M059J (cell line): ENCODE measurements at places on chromosomes 12 and 14.

DNA sequence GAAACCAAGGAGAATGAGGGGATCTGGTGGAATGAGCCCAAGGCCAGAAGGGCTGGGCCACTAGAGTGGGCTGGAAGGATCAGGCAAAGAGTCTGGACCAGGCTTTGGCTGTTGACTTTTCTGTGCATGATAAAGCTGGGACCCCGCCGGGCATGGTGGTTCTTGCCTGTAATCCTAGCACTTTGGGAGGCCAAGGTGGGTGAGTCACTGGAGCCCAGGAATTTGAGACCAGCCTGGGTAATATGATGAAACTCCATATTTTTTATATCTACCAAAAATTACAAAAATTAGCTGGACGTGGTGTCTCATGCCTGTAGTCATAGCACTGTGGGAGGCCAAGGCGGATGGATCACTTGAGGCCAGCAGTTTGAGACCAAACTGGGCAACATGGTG lies 393 bp upstream of the KLHL33 start:
- DNase-seq: peak; percentile 36

GRCh38 chr14:64704143-64704742 lies at the start of gene PLEKHG3:
Gene PLEKHG3, plus strand, starts transcription at chr14:64704424. Its CDS starts 23,208 bp downstream, at chr14:64727632.
- DNase-seq: peak; percentile 68

GRCh38 chr12:92034858-92035401 lies 110.7 kb downstream of the BTG1 start:
- DNase-seq: peak; percentile 80

DNA sequence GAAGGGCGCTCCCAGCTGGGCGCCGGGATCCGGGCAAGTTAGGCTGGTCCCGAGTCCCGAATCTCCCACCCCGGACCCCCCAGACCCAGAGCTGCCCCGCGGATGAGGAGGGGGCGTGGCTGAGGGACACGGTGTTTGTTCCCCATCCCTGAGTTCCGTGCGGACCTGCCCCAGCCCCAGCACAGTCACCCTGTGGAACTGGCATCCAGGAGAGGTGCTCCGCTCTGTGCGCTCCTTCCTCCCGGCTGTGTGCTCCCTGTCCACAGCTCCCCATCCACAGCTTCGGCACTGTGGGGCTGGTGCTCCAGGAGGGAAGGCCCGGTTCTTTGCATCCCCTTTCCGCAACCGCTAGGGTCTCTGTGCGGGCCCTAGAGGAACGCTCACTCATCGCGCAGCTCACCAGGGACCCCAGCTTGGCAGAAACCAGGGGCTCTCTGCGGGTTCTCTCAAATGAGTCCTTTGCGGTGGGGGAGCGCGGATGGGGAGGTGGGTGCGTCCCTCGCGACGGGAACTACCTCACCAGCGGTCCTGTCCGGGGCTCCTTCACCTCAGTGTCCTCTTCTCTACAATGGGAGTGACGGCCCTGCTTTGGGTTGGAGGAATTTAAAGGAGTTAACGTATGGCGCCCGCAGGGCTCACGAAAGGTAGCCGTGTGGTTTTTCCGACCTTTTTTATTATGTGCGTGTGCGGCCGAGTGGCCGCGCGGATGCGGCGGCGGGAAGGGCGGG lies 845 bp downstream of the TMEM132C start:
- DNase-seq: no peak

- no peak for DNase-seq
Measured at GRCh38 chr12:57148469-57149244, 1.2 kb upstream of the LRP1-AS start.

GRCh38 chr12:67925077-67925476 lies 64.2 kb upstream of the IFNG-AS1 start:
- peak; percentile 62 for DNase-seq

DNA sequence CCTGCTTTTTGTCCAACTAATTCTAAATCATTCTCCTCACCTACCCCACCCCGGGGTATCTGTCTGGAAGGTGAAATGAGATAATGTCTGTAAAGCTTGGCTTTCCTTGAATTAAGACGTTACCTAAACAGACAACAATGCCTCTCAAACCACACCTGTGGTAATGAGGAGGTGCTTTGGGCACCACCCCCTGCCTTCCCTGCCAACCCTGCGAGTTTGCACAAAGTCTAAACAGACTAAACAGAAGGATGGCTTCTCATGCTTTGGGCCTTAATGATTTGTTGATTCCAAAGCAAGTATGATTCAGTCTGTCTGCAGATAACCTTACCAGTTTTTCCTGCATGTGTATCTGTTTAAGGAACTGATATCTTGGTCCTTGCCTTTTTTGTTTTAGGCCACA lies 82.4 kb downstream of the ZFC3H1 start:
- DNase-seq: peak; percentile 34

GRCh38 chr12:54954228-54954627 lies 30.3 kb downstream of the TESPA1 start:
- DNase-seq: no peak

DNA sequence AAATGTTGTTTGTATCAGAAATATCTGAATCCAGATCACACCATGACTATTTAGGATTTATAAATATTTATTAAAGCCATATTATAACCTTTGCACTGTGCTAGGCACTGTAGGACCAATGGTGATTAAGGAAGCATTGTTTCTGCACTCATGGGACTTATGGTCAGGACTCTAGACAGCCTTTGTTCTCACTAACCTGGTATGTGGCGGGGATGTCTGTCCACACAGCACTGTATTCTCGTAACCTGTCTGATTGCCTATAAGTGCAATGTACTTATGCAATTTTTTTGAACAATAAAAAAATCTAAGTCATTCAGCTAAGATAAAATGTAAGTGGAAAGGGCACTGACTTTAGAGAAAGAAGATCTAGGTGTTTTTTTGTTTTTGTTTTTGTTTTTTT lies 6.7 kb upstream of the SSPN start:
- no peak for DNase-seq

- peak; percentile 74 for DNase-seq
Measured at GRCh38 chr12:51976376-51977160, 25.1 kb downstream of the ACVR1B start.

- peak; percentile 95 for DNase-seq
Measured at GRCh38 chr12:20492251-20492760, 124.0 kb downstream of the PDE3A start.

DNA sequence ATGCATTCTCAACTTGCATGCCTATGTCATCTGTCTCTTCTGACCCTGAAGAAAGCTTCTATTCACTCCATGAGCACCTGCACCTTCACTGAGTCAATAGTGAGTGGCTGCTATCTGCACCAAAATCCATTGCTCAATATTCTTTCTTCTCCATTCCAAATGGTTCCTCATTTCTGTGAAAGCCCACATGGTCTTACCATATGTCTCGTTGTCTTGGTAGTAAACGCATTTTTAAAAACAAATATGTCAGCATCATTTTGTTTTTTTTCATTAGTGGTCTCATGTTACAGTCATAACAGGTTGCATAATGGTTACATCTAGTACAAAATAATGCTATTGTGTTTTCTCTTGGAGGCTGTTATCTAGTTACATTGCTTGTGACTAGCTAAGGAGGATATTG lies 106.9 kb upstream of the CPM start:
- DNase-seq: no peak

GRCh38 chr12:28603239-28603638 lies 413.0 kb downstream of the CCDC91 start:
- DNase-seq: no peak

GRCh38 chr14:65483647-65484046 lies 71.1 kb downstream of the FUT8 start:
- peak; percentile 47 for DNase-seq

DNA sequence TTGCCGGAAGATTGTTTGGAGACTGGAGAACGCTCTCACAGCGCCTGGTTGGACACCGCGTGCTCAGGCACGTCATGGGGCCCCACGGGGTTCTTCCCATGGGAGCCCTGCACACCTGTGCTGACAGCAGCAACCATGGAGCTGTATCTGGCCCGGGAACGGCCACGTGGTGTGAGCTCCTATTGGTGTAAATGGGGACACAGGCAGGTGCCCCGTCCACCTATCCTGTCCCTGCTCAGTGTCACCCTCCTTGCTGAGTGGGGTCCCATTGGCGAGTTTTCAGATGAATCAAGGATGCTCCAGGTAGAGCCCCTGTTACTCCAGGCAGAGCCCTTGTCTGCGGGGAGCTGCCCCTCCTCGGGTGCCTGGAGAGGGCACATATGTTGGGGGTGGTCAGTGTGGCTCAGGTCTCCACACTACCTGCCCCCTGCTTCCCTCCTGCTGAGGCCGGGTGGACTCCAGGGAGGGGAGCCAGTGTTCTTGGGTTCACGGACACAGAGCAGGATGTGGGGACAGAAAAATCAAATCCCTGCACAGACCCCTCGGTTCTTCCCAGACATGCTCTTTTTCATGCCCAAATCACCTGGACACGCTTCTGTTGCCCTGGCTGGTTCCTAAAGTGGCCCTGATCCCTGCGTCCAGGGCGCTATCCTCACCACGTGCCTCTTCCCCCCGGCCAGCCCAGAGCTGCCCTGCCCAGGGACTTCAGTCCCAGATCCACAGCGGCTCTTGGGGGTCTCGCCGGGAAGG lies 250.1 kb downstream of the ADGRD1 start:
- no peak for DNase-seq

DNA sequence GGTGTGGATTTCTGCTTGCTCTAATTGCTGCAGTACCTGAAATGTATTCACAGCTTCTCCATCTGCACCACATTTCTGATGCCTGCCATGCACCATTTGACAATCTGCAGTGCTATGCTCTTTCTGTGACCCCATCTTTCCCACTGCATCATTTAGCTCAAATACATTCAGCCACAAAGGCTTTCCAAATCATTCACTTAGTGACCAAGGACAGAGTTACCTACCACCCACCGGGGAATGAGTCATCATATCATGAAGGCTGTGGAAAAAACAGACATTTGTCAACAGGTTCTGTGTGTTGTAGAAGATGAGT lies 465.5 kb upstream of the ATP2B1 start:
- DNase-seq: peak; percentile 57

GRCh38 chr12:1410794-1411193 lies 183.6 kb downstream of the FBXL14 start:
- no peak for DNase-seq

DNA sequence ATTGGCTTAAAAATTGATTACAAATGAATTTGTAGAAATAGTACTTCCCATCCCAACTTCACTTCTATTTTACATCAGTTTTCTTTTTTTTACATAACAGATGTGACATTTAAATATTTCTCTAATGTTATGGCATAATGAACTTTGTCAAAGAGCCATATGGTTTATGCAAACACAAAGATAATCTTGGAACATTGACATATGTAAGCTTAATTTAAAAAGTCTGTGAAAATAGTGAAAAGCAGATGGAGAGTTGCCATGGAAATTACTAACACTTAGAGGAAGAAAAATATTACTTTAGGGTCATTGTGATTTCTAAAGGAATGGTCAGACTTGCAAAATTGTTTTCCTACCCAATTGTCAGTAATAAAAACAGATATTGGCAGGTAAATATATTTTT lies 232.4 kb downstream of the AEBP2 start:
- no peak for DNase-seq

GRCh38 chr14:61802010-61802568 lies 39.9 kb downstream of the SNAPC1 start:
- no peak for DNase-seq

DNA sequence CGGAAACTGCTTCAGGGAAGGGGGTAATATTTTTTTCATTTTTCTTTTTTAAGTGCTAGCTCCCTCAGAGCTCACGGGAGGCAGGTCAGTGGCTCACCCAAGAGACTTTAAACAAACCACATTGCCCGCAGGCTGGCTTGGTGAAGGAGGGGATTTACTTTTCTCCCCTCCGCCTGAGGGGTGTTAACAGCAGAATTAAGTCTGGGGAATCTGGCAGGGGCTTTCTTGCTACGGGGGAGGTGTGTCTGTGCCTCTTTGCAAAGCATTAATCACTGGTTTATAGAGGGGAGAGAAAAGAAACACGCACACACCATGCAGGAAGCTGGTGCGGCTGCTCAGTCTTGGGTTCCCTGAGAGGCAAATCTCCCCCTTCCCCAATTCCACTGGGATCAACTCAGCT lies 26.2 kb upstream of the TBX3 start:
- DNase-seq: peak; percentile 83

DNA sequence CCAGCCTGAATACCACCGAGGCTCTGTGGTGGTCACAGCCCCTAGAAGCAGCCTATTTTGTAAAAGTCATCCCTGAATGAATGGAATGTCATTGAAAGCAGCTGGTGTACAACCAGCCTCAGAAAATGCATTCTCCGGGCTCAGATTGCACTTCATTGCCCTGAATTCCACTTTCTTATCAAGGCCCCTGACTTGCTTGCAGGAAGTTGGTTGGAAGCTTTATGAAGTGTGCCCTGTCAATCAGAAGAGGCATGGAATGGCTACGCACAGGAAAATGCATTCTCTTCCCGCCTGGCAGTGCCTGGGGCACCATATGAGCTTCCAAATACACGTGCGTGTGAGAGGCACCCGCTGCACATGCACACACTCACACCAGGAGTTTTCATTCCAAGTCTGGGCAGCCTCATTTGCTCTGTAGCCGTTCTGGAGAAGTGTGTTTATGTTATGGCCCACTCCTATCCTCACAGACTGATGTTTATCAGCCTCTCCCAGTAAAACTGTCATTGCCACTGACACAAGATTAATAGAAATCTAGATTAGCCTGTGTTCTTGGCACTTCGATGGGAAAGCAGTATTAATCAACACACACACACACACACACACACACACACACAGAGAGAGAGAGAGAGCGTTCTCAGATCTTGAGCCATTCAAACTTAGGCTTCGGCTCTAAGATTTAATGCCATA lies 63.9 kb downstream of the NUAK1 start:
- DNase-seq: peak; percentile 90

DNA sequence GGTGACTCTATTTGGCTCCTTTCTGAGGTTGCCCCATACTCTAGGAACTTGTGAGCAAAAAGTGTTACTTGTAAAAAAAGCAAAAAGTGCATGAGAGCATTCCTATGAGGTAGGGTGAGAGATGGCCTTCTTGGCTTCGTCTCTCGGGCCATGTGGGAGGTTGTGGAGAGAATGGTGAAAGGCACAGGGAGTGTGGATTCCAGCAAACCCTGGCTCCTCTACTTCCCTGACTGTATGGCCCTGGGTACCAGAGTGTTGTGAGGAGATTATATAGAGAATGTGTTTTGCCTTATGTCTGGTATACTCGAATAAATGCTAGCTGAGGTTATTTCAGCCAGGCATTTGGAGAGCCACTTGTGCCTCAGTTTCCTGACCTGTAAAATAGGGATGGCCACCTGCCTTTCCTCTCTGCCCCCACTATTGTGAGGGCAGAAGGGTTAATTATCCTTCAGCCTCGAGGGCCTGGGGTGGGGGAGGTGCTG lies 11.0 kb downstream of the PLEKHG3 start:
- DNase-seq: no peak

- DNase-seq: peak; percentile 85
Measured at GRCh38 chr12:94640134-94640928, 10.0 kb downstream of the TMCC3 start.
